ENCODE measurements at places on chromosomes 12 and 14.

DNA sequence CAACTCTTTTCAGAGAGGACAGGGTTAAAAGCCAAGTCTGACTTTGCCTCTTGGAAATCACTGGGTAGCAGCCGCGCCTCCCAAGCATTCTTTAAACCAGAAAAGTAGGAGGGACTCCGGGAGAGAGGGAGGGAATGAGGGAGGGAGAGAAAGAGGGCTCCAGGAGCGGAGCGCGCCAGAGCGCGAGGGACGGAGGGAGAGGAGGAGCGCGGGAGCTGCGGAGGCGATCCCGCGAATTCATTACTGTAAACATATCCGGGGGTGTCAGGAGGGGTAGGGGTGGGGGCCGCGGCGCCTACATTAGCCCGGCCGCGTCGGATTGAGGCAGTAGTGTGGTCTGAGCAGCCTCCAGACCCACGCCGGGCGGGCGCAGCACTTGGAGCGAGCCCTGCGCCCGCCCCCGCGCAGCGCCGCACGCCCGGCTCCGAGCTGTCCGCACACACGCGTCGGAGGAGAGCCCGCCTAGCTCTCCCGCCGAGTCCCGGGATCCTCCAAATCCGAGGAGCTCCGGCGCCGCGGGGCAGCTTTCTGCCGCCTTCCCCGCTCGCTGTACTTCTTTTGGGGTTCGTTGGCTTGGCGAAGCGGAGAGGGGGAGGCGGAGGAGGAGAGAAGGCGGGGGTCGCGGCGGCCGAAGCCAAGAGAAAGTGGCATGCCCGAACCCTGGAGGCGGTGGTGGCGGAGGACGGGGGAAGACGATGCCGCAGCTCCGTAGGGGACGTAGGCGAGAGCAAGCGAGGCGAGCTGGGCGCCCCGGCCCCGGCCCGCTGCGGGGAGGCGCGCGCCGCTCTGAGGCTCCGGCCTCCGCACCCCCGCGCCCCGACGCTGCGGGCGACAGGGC is 3.3 kb downstream of the FLRT2 start:
- DNase-seq = no peak

GRCh38 chr14:38065106-38065762 is 142.5 kb upstream of the SSTR1 start:
- no peak for DNase-seq

- DNase-seq = no peak
These were observed 167.6 kb downstream of the ANO4 start for GRCh38 chr12:100962086-100962712.

GRCh38 chr14:52399921-52400595 is 85.9 kb downstream of the PTGER2 start:
- DNase-seq = no peak

DNA sequence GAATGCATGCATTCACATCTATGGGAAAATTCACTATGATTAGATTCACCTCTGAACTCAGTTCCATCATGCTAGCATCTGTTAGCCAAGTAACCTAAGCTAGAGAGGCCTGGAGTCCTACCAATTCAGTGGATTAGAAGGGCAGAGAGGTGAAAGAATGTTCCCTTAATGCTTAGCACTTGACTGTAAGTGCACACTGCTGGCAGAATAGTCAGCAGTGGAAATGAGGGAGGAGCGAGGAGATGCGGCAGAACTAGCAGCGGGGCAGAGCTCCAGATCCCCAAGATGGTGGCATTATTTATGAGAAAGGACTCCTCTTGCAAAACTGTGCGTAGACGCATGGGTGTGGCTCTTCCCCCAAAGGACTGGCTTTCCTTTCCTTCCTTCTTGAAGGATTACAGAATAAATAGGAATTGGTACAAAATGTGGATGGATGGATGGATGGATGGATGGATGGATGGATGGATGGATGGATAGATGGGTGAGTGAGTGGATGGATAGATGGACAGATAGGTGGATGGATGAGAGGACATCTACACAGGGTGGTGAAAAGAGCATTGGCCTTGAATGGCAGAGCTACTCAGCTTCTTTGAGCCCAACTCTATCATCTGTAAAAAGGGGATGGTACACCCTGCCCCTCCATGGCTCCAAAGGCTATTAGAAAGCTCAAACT is 227.2 kb downstream of the CHST11 start:
- no peak for DNase-seq
